Fibroblast of lung (primary cell): ENCODE measurements at places on chromosomes 1 and 21. TPM values are rescaled to one million over a fixed set of nuclear protein-coding genes. Genes with fewer than 3 reads are reported as not detected.

FCRL5 gene
- total RNA-seq, result not detected in 2 replicates

BGLAP gene
- 0.26 and 0.50 TPM in 2 replicates for total RNA-seq

OSCP1 gene
- total RNA-seq, result 8.7 and 10.7 TPM in 2 replicates

TLCD4 gene
- total RNA-seq, result 0.51 and 2.1 TPM in 2 replicates

HSPB7 gene
- 1.0 and 4.5 TPM in 2 replicates for total RNA-seq

DNA sequence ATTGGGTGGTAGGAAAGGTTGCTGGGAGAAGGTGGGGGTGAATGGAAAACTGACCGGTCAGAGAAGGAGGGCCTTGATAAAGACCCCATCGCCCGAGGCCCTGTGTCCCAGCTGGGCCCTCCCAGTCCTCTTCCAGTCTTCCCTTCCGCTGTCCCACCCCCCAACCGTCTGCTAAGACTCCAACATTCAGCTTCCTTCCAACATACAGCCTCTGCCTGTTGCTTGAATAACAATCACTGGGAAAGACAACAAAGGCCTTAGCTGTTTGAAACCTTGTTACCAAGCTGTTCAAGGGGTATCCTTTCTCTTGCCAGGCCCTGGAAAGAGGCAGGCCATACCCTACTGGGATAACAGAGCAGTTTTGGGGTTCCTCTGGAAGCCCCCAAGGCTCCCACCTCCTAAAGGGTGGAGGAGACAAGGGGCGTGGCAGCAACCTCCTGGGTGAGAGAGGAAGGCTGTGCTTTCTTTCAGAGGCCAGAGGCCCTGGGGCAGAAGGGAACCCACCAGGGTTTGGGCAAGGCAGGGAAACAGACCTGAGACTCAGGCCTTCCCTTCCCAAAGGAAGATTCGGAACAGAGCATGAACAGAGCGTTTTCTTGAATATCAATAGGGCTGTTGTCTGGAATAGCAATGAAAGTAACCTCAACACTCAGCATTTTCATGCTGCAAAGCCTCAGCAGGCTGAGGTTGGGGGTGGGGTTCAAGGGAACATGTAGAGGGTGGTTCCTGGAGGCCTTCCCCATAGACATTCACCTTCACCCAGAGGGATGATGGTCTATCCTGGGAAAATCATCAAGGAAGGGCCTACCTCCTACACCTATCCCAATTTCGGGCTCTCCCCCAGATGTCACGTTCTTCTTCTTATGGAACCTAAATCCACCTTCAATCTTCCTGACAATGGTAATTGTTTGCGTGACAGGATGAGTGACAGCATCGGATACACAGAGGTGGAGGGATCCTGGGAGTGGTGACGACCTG lies 4.1 kb downstream of the ETNK2 start:
- no peaks in the 10 kb centered on the region for H3K4me1 ChIP-seq
- no peaks in the 10 kb centered on the region for H3K36me3 ChIP-seq
- peaks cover 23% of the 10 kb centered on the region for H3K27me3 ChIP-seq
- no peak overlapping the region for H3K27ac ChIP-seq
- no peak for DNase-seq

DNA sequence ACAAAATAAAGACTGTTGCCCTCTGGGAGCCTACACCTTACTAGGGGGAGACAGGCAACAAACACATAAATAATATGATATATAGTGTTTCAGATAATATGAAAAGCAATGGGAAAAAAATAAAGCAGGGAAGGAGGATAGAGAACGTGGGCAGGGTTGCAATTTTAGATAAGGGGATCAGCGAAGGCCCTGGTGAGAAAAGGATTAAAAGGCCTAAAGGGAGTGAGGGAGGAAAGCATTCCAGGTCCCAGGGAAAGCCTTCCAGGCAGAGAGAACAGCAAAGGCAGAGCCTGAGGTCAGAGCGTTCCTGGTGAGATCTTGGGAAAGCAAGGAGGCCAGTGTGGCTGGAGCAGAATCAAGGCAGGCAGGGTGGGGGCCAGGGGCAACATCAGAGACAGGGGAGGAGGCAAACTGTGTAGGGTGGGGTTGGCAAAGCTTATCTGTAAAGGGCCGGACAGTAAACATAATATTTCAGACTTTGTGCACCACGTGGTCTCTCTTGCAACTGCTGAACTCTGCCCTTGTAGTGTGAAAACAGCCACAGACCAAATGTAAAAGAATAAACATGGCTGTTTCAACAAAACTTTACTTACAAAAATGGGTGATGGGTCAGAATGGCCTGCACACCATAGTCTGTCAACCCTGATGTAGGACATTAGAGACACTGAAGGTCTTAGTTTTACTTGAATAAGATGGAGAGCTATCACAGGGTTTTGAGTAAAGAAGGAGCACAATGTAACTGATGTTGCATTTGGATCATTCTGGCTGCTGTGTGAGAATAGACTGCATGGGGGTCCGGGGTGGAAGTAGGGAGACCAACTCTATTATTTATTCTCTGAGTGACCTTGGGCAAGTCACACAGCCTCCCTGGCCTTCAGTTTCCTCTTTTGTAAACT lies 13.3 kb upstream of the CPT2 start:
- no peaks in the 10 kb centered on the region for H3K36me3 ChIP-seq
- no peaks in the 10 kb centered on the region for H3K27me3 ChIP-seq
- peak overlapping the region; percentile 68 for H3K27ac ChIP-seq

- DNase-seq, result no peak
- H3K4me1 ChIP-seq, result no peaks in the 10 kb centered on the region
- peaks cover 15% of the 10 kb centered on the region for H3K27me3 ChIP-seq
- H3K36me3 ChIP-seq, result no peaks in the 10 kb centered on the region
- no peak overlapping the region for H3K27ac ChIP-seq
- H3K4me3 ChIP-seq, result no peak overlapping the region
Measured at GRCh38 chr1:154485910-154486496, 16.0 kb upstream of the TDRD10 start.

- H3K27ac ChIP-seq, result peak overlapping the region; percentile 98
- no peaks in the 10 kb centered on the region for H3K27me3 ChIP-seq
- H3K4me1 ChIP-seq, result peaks cover 23% of the 10 kb centered on the region
- DNase-seq, result no peak
- H3K36me3 ChIP-seq, result no peaks in the 10 kb centered on the region
- no peak overlapping the region for H3K4me3 ChIP-seq
Measured at GRCh38 chr1:23563003-23563402, 3.7 kb upstream of the ID3 start.

- no peaks in the 10 kb centered on the region for H3K27me3 ChIP-seq
- no peaks in the 10 kb centered on the region for H3K4me1 ChIP-seq
- no peaks in the 10 kb centered on the region for H3K36me3 ChIP-seq
- DNase-seq, result peak; percentile 68
- no peak overlapping the region for H3K4me3 ChIP-seq
- no peak overlapping the region for H3K27ac ChIP-seq
Measured at GRCh38 chr1:99737016-99737415, 29.4 kb downstream of the FRRS1 start.

GRCh38 chr1:44472620-44473525 lies 67.8 kb downstream of the RNF220 start:
- H3K4me1 ChIP-seq, result no peaks in the 10 kb centered on the region
- no peak overlapping the region for H3K27ac ChIP-seq

DNA sequence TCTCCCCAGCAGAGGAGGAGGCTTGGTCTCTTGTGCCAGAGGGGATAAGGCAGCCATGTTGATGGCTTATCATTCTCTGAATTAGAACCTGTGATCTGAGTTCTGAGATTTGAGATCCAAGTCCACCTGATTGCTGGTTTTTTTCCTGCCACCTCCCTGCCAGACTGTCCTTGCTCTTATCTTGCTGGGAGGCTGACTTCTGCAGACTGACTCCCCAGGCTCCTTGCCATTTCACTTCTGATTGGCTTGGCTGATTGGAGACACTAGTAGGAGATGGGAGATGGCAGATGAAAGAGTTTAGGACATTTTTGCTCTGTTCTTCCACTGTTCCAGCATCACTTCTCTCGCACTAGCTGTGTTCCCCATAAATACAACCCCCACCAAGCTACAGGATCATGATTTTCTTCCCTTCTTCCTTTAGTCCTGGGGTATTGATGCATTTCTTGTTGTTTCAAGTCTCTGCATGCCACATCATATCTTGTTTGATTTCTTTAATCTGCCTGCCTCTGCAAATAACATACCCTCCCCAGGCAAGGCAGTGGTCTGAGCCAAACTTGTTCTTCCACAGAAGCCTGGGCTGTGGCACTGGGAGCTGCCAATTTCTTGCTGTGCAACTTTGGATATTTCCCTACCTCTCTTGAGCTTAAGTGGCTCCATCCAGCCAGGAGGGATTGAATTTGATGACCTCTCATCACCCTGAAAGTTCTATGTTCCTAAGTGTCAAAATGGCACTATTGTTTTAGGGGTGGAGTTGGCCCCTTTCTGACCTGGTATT lies 963 bp upstream of the CYP4B1 start:
- H3K27me3 ChIP-seq, result no peaks in the 10 kb centered on the region
- DNase-seq, result no peak
- no peak overlapping the region for H3K27ac ChIP-seq
- no peaks in the 10 kb centered on the region for H3K36me3 ChIP-seq
- no peak overlapping the region for H3K4me3 ChIP-seq

DNA sequence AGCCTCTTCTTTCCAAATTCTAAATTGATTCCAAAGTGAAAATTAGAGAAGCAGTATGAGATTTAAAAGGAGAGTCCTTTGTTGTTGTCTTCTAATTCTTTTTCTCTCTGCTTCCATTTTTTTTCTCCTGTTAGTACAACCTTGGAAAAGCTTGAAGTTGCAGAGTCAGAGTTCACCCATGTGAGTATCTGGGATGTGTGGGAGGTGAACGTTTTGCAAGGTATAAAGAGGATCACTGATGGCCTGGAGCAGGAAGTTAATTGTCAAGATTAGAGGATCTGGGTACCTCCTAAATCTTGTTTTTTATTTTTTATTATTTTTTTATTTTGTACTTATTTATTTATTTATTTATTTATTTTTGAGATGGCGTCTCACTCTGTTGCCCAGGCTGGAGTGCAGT lies 7.7 kb upstream of the PSMD4 start:
- no peak overlapping the region for H3K27ac ChIP-seq
- no peaks in the 10 kb centered on the region for H3K4me1 ChIP-seq
- H3K27me3 ChIP-seq, result no peaks in the 10 kb centered on the region
- H3K36me3 ChIP-seq, result peaks cover 17% of the 10 kb centered on the region

DNA sequence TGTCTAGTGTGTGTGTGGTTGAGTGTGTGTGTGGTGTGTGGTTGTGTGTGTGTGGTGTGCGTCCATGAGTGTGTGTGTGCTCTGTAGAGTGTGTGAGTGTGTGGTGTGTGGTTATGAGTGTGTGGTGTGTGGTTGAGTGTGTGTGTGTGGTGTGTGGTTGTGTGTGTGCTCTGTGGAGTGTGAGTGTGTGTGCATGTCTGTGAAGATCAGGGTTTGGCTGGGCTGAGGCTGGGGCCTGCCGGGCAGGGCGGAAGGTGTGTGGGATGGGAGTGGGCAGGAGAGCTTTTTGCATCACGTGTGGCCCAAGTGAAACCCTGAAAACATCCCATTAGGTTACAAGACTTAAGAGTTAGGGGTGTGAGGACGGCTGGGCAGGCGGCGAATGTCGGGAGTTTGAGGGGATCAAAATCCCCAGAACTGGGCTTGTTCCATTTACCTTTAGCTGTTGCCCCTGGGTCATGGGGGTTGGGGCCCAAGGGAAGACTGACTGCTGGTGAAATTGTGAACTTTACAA lies 2.9 kb upstream of the FCMR start:
- no peaks in the 10 kb centered on the region for H3K36me3 ChIP-seq
- no peaks in the 10 kb centered on the region for H3K4me1 ChIP-seq
- H3K27ac ChIP-seq, result no peak overlapping the region
- H3K27me3 ChIP-seq, result no peaks in the 10 kb centered on the region

DNA sequence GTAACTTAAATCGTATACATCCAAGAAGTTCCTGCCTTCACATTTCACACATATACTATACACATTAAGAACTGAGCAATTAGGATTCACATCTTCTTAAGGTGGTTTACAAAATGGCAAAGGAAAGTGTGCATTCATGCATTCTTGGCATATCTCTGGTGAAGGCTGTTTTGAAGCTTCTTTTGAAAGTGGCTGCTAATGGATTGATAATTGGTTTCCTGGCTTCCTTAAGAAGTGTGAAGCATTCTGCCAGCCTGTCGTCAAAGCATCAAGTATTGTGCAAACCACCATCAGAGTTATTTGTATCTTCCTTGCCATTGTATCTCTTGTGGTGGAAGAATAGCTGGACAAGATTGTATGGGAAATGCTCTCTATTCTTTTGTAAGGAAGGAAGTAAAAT lies 95.1 kb upstream of the HMGB4 start:
- H3K4me1 ChIP-seq, result no peaks in the 10 kb centered on the region
- no peak overlapping the region for H3K27ac ChIP-seq
- no peak overlapping the region for H3K4me3 ChIP-seq
- no peak for DNase-seq
- H3K27me3 ChIP-seq, result no peaks in the 10 kb centered on the region
- H3K36me3 ChIP-seq, result no peaks in the 10 kb centered on the region

GRCh38 chr1:220378571-220379302 lies 106.5 kb upstream of the RAB3GAP2 start:
- H3K27ac ChIP-seq, result no peak overlapping the region
- H3K4me3 ChIP-seq, result no peak overlapping the region
- H3K4me1 ChIP-seq, result no peaks in the 10 kb centered on the region
- no peaks in the 10 kb centered on the region for H3K36me3 ChIP-seq
